Activated CD4-positive, alpha-beta memory T cell treated with anti-CD3 and anti-CD28 coated beads, Interleukin-2, amount 10 ng/mL, durations not matched to agents 7 days and 5 days (primary cell): ENCODE measurements at places on chromosomes 11 and 22. TPM values are rescaled to one million over a fixed set of nuclear protein-coding genes. Genes with fewer than 3 reads are reported as not detected.

EHD1 gene
- total RNA-seq = 138 TPM

GRCh38 chr22:49720279-49720959, 107.3 kb downstream of the BRD1 start:
- H3K27ac ChIP-seq = no peak overlapping the region
- no peak for DNase-seq
- no peaks in the 10 kb centered on the region for H3K36me3 ChIP-seq
- peaks cover 6% of the 10 kb centered on the region for H3K27me3 ChIP-seq
- H3K4me1 ChIP-seq = peaks cover 6% of the 10 kb centered on the region

OSBPL5 gene
- total RNA-seq = 1.7 TPM

DNA sequence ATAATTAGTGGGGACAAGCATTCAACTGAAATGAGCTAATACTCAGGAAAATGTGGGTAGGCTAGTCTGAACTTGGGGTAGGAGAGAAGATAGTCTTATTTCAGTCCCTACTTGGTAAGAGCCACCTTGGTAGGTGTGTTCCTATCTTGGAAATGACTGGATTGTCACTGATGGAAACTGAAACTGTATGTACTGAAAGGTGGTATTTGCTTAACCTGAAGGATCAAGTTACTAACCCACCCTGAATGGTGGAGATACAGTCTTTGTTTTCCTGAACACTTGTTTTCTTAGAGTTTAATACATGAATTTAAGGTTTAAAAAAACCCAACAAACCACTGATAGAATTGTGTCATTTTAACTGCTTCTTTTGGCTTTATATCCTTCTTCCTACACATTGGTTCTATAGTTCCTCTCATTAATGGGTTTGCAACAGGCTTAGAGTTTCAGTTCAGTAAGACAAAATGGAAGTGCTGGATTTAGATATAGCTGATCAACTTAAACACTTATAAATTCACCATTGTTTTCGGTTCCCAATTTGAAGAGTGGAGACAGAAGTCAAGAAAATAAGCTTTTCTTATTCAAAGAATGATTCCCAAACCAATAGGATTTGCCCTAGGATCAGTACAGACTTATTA, 4.2 kb downstream of the FAR1 start:
- H3K4me1 ChIP-seq = peaks cover 44% of the 10 kb centered on the region
- H3K36me3 ChIP-seq = peaks cover 33% of the 10 kb centered on the region
- no peak overlapping the region for H3K27ac ChIP-seq
- H3K27me3 ChIP-seq = no peaks in the 10 kb centered on the region

CBL gene
- 45.0 TPM for total RNA-seq

NFAM1 gene
- total RNA-seq = 0.63 TPM

KLHL35 gene
- 1.0 TPM for total RNA-seq

DNA sequence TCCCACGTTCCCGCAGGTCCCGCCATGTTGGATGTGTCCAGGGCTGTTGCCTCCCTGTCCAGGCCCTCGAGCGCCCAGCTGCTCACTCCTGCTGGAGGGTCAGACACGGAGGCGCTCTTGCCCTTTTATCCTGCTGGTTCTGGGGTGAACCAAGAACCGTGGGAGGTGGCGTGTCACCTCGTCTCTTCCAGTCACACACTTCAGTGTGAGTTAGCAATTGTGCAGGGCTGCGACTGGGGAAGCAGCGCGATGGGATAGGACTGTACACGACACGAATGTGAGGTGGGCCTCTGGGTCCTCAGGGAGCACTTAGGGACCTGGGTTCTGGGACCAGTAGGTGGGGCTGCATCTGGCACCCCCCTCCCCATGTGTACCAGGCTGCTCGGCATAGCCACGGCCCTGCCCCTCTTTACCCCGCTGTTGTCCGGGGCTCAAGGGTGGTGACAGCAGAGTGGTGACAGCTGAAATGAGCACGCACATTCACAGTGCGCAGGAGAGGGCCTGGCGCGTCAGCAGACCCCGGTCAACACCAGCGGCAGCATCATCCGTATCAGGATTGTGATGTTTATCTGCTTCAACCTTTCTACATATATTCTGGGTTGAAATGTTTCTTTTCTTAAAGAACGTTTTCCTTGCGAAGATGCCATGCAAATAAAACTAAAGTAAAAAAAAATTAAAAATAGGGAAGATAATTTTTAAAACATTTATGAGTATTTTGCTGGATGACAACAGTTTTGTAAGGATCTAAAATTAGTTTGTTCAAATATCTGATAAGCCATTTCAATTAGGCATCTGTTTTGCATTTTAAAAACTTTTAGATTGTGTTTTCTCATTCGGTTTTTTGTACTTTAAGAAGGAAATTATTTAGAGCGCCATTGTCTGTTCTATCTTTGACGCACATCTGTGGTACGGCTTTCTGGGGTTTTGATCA, 210.7 kb downstream of the TBC1D22A start:
- no peak for DNase-seq
- peaks cover 18% of the 10 kb centered on the region for H3K36me3 ChIP-seq
- H3K27ac ChIP-seq = no peak overlapping the region
- peaks cover 20% of the 10 kb centered on the region for H3K4me1 ChIP-seq
- H3K4me3 ChIP-seq = no peak overlapping the region

AMPD3 gene
- 21.4 TPM for total RNA-seq

DNA sequence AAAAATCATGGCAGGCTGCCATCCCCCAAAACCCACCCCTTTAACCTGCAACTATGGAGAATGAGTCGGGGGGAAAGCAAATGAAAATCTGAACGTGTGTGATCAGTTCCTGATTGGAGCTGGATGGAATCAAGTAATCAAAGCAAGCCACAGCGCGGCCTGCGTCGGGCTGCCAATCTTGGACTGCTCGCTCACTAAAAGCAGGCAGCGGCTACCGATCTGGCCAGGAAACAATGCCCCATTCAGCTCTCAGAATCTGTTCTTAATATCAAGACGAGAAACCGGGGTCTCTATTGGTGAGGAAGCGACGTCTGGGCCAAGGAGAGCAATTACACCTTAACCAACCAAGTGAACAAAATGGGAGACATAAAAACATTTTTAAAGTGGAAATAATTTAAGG, 472.2 kb downstream of the SOX6 start:
- no peaks in the 10 kb centered on the region for H3K36me3 ChIP-seq
- H3K4me1 ChIP-seq = no peaks in the 10 kb centered on the region
- no peak overlapping the region for H3K27ac ChIP-seq
- no peaks in the 10 kb centered on the region for H3K27me3 ChIP-seq
